Right ventricle myocardium superior (tissue), 1 donor: ENCODE measurements at places on chromosomes 7 and 10. TPM values are rescaled to one million over a fixed set of nuclear protein-coding genes. Genes with fewer than 3 reads are reported as not detected.

- no peak for DNase-seq
Measured at GRCh38 chr7:107933386-107934013, 42.5 kb downstream of the DLD start.

DNA sequence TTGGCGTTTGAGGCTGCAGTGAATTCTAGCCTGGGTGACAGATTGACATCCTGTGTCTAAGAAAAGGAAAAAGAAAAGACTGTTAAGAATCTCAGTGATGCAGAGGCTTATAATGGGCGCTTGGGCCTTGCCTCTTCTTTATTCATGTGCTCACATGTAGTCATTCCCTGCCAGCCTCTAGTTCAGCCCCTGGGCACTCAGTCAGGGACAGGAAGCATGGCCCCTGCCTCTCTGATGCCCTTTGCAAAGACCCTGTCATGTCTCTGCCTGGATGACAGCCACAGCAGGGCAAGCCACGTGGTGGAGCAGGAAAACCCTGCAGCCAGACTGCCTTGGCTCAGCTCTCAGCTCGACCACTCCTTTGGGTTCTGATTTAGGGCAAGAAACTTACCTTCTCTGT lies 368.9 kb downstream of the RPS24 start:
- no peak for DNase-seq

DNA sequence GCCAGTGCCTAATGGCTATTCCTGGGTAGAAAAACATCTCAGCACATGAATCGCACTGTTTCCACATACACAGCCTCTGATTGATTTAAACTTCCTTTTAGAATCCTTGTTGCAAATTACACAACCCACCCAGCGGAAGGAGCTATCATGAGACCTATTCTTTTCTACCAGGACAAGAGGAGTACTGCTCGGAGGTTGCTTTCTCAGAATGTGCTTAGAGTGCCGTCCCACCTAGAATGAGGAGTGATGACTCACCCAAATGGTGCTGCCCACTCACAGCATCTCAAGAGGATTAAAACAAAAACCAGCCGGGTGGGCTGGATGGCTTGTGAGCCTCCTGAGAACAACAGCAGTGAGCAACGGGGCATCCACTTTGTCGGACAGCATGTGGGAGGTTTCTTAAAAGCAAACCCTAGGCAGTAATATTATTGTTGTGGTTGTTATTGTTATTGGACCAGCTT lies 128.9 kb downstream of the DGKI start:
- no peak for DNase-seq

- DNase-seq: no peak
Measured at GRCh38 chr7:70047891-70048448, 449.7 kb downstream of the AUTS2 start.

RAB11FIP2 gene
- 9.4 TPM for total RNA-seq

CALHM3 gene
- not detected for total RNA-seq

DNA sequence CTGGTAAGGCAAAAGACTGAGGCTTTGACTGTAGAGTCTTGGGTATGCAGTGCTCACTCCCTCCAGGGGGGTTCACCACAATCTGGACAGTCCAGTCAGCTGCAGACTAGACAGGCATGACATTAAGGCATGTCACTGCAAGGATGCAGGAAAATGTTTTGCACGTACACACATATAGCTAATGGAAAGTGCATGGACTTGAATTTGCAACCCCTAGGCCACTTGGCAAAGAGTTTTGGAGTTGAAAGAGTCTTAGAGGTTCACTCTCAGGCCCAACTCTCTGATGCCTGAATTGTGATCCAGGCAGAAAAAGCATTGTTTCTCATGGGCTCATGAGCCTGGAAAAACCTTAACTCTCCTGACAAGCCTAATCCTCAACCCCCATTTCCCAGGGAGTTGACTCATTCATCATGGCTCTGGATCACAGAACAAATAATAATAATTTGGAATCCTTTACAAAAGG lies 51.9 kb downstream of the LAMB4 start:
- no peak for DNase-seq

SEMA3C gene
- 66.9 TPM for total RNA-seq

VGF gene
- not detected for total RNA-seq

DNA sequence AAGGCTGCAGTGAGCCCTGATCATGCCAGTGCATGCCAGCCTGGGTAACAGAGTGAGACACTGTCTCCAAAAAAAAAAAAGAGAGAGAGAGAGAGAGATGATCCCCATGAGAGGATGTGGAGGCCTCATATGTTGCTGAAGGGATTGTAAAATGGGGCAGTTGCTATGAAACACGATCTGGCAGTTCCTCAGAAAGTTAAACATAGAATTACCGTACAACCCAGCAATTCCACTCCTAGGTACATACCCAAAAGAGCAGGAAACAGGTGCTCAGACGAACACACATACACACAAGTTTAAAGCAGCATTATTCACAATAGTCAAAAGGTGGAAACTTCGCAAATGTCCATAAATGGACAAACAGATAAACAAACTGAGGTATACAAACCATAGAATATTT lies 27.4 kb upstream of the CYTH3 start:
- peak; percentile 7 for DNase-seq

- no peak for DNase-seq
Measured at GRCh38 chr7:21352540-21353387, 75.1 kb upstream of the SP4 start.
